ENCODE measurements at places on chromosomes 1 and 21.

- no peak for DNase-seq
Observed at GRCh38 chr1:47679301-47679791, 241.5 kb downstream of the FOXD2 start.

DNA sequence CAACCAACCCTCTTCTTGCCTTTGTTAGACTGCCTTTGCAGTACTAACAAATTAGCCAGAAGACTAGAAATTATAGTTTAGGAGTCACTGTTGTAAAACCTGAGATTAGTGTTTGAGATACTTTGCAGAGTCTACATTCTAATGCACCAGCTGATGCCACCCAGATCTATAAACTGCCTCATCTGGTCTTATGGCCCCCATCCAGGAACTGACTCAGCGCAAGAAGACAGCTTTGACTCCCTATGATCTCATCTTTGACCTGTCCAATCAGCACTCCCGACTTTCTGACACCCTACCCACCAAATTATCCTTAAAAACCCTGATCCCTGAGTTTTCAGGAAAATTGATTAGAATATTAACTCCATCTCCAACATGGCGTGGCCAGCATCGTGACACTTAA is 334.6 kb downstream of the RGS7 start:
- no peak for DNase-seq

DNA sequence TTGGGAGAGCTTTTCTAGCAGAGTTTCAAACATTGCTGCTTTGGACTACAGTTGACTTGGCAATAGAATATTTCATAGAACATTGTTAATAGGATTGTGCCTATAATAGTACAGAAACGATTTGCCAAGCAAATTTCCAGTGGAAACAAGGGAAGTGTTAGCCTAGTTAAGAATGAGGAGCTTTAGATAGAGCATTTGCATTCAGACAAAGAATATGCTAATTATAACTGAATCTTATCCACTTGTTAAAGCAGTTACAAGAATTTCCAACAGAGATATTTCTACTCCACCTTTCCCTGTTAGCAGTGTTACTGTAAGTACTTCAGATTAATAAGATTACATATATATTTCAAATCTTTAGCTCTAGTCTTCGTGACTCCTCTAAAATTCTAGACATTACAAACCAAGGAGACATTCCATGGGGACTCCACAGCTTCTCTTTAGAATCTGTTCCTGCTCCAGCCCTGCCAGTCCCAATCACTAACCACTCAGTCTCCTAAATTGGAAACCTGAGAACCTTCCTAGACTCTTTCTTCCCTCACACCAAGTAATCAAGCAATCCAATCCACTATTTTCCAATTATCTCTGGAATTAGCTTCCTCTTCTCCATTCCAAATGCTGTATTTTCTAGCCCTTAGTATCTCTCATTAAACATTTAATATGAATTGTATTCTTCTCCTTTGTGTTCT is 141.8 kb upstream of the PBX1 start:
- DNase-seq = no peak

DNA sequence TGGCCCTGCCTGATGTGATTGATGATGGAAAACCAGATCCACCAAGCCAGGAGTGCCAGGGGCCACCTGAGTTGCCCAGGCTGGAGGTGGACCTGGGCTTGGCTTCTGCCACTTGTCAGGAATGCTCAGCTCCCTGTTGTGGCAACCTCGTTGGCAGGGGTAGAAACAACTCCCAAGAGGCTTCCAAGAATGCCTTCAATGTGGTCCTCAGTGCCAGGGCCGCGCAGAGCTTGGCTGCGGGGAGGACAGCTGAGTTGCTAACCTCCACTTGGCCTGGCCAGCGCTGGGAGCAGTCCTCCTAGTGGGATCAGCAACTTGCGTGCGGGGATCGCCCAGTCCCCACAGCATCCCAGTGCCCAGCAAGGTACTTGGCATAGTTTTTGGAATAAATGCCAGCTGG is 9.0 kb downstream of the MYOM3 start:
- DNase-seq = peak; percentile 87

DNA sequence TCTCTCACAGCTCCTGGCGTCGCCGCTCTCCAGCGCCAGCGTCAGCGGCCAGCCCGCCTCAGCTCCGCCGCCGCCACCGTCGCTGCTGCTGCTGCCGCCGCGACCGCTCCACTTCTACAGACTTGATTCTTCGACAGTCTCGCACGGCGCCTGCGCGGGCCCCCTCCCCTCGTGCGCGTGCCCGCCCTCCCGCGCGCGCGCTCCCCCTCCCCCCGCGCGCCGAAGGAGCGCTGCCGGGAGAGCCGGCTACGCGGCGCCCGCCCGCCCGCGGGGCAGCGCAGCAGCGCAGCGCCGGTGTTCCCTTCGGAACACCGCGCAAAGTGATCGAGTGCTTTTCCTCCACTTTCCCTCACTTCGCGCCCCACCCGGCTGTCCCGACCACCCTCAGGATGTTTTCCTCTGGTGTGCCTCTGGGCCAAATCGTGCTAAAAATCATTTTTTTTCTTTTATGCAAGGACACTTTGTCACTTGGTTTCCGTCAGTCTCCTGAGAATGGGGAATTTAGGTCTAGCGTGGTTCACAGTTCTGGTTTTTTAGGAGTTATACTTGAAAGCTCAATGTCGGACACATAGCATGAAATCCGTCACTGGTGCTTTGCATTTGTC is at the start of gene IRF2BP2:
Gene IRF2BP2, minus strand, starts transcription at position 118 of the 605 bp plus-strand sequence. CDS start 684 bp downstream, outside the sequence.
- DNase-seq = peak; percentile 92

DNA sequence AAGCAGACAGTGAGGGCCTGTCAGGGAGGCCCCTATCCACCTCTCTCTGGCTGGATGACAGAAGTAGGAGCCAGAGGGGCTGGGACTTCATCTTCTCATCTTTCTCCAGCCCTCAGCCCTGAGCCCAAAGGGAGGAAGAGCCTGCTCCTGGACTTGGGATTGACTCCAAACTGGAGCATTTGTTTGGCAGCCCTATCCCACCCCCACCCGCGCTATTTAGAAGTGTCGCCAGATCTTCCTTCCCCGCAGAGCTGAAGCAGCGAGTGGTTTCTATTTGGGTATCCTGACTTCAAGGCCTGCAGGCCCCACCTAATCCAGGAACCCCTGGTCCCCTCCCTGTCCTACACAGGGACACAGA is 9.6 kb downstream of the NES start:
- DNase-seq = peak; percentile 60

DNA sequence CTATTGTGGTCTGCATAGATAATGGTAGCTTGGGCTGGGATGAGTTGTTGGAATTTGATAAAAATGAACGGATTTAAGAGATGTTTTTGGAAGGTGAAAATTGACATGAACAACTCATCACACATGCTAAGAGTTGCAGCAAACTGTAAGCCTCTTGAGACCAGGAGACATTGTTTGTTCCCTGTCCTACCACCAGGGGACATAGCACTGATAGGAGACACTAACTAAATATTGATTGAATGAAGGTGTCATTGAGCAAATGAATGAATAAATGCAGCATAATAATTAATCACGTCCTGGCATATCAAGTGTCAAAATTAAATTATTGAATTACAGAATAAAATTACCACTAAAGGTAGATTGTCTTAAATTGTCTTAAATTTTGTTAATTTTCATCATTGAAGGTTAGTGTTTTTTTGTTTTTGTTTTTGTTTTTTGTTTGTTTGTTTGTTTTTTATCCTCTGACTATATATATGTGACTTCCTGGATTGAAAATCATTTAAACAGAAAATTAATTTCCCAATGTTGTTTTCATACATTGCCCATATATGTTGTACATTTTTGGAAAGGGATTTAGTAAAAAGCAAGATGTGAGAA is 285.3 kb upstream of the C1orf105 start:
- DNase-seq = no peak

DNA sequence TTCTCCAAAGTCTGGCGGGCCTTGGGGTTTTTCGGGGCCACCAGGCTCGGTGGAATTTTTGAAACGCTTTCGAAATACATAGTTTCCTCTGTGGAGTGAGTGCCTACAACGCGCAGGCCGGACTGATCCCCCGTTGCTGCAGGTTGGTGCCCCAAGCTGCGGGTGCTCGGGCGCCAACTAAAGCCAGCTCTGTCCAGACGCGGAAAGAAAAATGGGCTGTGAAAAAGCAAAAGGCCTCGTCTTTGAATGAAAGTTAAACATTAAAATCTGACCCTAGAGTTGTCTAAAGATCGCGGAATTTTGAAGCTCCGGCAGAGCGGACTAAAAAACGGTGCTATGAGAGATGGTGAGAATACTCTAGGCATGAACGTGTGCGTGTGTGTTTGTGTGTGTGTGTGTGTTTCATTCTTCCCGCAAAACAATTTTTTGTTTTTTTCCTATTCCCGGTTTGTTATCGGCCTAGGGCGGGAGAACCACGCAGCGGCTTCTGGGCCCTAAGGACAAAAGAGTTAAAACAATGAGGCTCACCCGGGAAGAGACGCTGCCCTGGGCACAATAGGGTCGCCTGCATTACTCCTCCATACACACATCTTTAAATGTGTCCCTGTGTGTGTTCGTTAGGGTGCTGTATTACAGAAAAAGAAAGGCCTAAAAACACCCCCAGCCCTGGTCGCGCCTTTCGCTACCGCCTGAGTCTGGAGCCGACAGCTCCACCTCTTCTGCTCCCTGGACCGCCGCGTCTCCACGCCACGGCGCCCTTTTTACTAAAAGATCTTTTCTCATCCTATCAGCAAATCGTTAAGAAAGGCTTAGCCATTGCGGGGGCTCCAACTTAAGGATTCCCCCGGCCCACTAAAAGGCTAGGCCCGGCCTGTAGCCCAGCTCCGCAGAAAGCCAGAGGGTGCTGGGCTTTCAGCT is 3.2 kb downstream of the TBX15 start:
- DNase-seq = no peak

Data from left ventricle myocardium superior (tissue), 1 donor.